ENCODE measurements at places on chromosomes 6 and 20.

GRCh38 chr6:118383924-118384323, 164.2 kb upstream of the PLN start:
- DNase-seq = no peak

- DNase-seq = no peak
These were observed 57.5 kb downstream of the CCDC170 start for GRCh38 chr6:151551223-151551857.

DNA sequence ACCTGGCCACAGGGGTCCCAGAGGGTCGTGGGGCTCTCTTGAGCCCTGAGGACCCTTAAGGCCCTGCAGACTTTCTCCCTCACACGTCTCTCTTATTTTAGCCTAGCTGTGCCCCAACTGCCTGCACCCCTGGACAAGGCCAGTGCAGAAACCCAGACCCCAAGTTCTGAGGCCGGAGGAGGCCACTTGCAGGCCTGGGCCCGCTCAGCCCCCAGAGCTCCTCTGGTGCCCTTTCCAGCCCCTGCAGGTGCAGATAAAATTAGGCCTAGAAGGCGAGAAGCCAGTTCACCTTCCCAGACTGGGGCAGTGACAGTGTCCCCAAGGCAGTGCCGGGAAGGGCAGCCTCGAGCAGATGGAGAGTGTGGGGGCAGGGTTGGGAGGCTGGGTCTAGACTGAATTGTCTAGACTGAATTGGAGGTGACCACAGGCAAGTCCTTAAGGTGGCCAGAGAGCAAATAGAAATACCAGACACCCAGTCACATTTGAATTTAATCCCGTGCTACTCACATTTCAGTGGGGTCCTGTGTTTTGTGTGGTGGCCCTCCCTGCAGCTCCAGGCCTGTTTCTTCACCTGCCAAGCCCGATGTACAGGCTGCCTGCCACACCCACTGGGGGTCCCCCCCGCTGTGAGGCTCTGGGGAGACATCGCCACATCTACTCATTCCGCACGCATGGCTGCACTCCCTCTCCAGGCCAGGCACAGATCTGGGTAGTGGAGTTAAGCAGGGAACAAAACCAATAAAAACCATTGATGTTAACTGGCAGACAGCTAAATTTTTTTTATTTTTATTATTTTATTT, 8.6 kb upstream of the IP6K3 start:
- no peak for DNase-seq

DNA sequence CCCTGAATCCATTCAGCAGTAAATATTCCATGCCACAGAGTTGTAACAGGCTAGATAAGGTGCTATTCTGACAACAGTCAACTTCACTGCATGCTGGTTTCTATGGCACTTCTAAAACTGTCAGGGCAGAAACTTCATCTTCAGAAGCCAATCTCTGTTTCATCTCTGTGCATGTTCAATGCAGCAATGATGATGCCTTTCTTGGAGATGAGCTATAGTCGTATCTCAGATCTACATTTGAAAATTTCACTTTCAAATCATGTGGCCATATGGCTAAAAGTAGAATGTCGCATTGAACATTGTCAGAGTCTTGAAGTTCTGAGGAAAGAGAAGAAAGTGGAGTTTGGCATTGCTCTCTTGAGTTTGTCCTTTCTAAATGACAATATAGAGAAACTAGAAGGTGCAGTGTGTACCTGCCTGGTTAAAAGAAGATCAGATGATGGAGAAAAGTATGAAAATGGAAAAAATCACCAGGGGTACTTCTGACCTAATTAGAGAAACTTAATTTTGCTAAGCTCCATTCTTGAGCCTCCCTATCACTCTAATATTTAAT, 49.0 kb upstream of the VSTM2L start:
- DNase-seq = no peak

DNA sequence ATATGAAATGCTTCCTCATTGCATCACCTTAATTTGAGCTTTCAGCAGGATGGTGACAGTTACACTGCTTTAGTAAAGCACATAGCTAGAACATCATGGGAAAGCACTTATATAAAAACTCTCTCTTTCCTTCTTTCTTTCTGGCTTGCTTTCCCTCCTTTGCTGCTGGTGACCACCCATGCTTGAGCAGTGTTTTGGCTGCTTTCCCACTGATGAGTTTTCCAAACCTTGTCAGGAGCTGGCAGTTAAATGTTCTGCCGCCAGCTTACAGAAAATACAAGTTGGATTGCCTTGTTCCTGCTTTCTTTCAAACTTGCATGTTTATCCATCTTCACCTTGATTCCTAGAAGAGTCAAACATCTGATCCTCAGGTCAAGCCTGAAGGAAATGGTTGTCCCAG, 323.9 kb downstream of the FOXA2 start:
- no peak for DNase-seq

DNA sequence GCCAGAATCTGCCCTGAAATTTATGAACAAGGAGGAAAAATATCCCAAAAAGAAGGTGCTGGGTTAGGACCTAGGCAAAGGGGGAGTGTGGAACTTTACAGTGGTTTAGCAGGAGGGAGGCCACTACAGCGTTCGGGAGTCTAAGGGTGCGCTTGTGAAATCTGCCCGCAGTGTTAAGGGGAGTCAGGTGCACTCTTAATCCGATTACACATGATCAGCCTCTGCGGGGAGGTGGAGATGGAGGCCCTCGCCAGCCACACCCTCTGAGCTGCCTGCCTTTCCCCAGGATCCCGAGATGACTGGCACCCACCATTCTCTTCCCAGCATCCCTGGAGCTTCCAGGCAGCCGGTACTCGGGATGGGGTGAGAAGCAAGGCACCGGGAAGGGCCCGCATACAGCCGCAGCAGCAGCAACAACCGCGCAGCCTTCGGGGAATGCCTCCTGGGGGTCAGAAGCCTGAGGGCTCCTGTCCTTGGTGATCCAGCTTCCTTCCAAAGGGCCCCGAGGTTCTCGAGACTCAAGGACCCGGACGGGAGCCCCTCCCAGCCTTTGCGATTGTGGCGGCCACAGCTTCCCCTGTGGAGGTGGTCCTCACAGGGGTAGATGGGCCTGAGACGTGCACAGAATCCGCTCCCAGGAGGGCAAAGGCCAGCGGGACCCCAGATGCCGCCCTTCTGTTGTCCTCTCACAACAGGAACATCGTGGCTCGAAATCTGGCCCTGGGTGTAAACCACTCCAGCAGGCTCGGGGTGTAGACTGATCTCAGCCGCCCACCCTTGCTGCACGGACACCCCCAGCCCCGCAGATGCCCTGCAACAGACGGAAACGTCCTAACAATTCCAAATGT, 57.3 kb upstream of the CST7 start:
- no peak for DNase-seq

GRCh38 chr6:52261229-52261628, 16.9 kb upstream of the IL17F start:
- DNase-seq = no peak

DNA sequence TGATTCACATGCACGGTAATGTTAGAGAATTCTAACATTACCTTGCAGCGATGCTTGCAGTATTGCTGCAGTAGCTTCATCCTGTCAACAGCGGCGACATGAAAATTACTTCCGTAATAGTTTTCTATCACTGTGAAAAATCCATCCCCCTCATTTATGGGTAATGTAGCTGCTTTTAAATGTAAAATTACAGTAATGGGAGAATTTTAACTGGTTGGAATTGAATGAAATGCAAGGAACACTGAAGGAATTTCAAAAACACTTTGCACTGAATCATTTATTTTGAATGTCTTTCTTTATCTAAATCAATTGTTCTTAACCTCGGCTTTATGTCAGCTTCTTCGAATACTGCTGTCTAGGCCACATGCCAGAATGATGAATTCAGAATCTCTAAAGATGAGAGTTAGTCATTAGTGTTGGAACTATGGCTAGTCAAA, 102.4 kb upstream of the HIVEP1 start:
- no peak for DNase-seq

GRCh38 chr6:138403324-138403800, 661 bp upstream of the HEBP2 start:
- peak; percentile 17 for DNase-seq

DNA sequence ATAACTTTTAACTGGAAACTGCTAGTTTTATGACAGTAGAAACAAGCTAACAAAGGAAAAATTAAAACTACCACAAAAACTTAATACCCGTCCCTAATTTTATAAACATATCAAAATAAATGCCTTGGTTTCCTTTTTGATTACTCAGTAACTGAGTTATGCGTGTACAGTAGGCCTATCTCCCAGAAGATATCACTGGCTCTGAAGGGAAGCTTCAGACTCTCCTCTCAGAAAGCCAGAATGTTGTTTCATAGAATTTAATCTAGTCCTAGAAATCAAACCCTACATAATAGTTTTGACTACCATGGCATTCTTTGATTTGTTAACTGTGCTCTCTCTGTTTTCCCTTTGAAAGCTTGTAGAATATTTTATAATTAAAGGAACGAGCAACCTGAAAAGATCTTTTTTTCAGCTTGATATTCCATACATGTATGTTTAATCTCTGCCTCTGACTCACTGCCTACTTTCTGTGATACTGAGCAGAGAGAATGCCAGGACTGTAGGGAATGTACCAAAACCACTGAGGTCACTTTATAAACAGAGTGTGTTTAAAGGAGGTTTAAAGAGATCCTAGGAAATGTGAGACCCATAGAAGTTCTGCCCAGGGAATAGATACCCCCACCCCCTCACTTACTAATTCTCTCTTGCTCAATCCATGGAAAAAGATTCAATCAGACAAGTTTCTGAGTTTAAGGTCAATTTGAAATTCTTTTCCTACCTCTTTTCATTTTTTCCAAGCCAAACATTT, 311.5 kb downstream of the HDGFL1 start:
- no peak for DNase-seq

- DNase-seq = no peak
These were observed 38.0 kb downstream of the COL12A1 start for GRCh38 chr6:75167851-75168250.

DNA sequence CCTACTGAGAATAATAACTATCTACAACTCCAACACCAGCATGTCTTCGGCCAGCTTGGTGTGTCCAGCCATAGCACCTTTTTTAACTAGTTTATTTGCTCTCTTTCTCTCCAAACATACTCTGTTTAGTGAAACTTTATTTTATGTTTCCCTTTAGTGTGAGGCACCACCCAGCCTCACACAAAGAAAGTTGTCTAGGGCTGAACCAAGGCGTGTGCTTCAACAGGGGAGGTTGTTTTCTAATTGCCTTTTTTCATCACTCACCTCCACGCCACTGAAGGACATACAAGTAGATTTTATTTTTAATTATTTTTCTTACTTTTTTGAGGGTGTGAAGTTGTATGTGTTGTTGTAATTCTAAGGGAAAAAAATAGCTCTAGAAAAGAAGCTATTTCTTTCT, 125.6 kb upstream of the MARCKS start:
- DNase-seq = no peak

DNA sequence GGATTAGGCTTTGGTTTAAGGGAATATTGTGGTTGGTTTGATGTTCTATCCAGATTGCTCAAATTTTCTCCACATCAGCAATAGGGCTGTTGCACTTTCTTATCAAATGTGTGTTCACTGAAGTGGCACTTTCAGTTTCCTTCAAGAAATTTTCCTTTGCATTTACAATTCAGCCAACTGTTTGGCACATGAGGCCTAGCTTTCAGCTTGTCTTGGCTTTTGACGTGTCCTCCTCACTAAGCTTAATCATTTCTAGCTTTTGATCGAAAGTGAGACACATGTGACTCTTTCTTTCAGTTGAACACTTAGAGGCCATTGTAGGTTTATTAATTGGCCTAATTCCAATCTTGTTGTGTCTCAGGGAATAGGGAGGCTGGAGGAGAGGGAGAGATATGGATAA, 104.8 kb downstream of the FLRT3 start:
- no peak for DNase-seq

DNA sequence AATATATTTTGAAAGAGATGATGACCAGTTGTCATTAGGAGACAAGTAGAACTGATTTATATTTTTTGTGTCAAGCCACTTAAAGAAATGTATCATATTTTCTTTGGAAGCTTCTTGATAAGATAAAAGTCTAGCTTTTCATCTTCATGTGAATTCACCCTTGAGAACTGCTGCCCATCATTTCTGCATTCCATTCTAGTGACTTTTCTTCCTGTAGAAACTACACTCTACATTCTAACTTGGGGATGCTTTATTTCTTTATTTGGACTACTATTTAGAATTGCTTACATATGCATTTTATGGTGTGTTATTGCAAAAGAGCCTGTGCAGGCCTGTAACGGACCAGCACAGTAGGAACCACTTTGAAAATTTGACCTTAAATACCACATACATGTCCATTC, 335.0 kb upstream of the KCNQ5 start:
- no peak for DNase-seq

DNA sequence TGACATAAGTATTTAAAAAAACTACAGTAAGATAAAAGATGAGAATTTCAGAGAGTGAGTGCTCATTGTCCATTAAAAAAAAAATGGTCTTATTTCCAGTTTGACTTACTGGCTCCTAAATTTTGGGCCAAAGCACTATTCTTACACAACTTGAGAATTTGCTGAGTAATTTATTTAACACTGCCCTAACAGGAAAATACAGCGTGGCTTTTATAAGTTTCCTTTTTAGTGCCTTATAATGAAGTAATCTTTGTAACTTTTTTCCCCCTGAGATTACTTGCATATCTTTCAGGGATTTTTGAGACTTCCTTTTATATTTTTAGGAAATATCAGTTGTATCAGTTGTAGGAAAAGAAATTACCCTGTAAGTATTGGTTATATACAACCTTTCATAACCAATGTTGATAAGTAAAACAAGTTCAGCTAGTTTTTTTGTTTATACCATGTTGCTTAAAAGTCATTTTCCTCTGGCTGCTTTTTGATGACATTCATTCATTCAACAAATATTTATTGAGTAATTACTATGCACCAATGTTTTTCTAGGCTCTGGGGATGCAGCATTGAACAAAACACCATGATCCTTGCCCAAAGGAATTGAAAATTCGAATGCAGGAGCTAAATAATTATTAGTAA, 106.4 kb upstream of the SGK1 start:
- DNase-seq = no peak

DNA sequence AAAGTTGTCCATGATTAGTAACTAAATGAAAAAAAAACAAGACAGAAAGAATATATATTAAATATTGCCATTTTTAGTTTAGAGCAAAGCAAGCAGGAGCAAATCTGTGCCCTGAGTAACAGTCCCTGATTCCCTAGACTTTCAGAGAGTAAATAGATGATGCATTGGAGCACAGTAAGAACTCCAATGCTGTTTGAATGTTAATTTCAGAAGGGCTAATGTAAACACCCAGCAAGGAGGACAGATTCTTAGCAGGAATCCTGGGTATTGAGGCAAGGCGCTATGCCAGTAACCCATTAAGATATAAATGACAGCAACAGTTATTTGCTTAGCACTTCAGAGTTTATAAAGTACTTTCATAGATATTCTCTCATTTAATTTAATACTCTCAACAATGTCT, 15.6 kb upstream of the NRSN1 start:
- no peak for DNase-seq

GRCh38 chr6:38738261-38738660, 23.1 kb downstream of the DNAH8 start:
- no peak for DNase-seq
